ENCODE measurements at places on chromosomes 4 and X.

GRCh38 chr4:156790866-156791265, 180.7 kb downstream of the PDGFC start:
- DNase-seq = no peak

GRCh38 chrX:153722704-153723350, 1.4 kb downstream of the BCAP31 start:
- DNase-seq = no peak

DNA sequence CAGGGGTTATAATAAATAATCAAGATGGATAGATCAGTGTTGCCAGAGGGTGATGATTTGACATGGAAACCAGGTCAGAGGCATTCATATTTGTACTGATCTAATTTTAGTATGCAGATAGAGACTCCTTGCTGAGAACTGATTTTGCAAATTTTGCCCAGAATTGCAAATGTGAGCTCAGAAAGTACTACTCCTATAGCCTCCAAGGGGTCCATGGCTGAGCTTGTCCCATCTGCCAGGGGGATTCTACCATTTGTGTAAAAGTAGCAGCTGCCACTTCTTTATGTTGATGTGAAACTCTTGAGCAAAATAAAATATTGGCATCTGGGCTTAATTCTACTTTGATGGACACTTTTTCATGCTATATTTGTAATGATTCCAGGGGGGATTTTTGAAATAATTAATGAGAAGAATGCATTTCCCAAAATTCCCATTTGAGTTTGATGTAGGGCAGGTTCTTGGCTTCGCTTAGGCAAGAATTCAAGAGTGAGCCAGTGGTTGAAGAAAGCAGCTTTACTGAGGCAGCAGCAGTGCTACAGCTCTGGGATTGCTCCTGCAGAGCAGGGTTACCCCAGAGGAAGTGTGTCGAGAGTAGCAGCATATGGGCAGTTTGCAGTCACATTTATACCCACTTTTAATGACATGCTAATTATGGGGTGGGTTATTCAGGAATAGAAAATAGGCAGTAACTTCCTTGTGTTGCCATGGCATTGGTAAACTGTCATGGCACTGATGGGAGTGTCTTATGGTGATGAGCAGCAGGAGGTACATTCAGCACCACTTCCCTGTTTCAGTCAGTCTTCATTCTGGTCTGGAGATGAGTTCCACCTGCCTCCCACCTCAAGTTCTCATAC, 38.7 kb upstream of the DCLK2 start:
- no peak for DNase-seq

GRCh38 chrX:1165535-1166196, 46.8 kb downstream of the CRLF2 start:
- no peak for DNase-seq

DNA sequence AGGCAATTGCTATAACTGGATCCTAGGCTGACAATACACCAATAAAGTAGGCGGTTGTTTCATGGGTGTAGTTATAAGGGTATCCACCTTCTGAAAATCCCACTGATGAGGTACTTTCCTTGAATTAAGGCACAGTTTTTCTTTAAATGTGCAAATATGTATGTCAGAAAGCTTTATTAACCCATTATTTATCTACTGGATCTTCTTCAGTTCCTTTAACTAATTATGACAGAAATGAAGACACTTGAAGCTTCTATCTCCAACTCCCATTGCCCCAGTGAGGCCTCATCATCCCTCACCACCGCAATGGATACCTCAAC, 159.6 kb upstream of the KLF3 start:
- DNase-seq = no peak

DNA sequence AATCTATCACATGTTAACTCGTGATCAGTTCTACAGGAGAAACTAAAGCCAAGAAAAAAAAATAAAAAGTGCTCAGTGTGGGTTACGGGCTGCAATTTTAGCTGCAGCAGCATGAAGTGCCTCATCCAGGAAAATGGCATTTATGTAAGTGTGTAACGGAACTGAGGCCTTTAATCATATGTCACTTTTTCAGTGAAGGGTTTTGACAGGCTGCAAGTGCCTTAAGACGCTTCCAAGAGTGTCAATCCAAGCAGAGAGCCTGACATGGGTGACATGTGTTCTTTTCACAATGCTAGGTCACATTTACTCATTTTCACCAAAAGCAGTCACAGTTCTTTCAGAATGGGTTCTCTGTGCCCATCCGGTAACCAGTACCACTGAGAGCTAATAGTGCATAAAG, 604.6 kb downstream of the RAB28 start:
- DNase-seq = no peak

GRCh38 chrX:819684-820083, 189.1 kb downstream of the SHOX start:
- no peak for DNase-seq

DNA sequence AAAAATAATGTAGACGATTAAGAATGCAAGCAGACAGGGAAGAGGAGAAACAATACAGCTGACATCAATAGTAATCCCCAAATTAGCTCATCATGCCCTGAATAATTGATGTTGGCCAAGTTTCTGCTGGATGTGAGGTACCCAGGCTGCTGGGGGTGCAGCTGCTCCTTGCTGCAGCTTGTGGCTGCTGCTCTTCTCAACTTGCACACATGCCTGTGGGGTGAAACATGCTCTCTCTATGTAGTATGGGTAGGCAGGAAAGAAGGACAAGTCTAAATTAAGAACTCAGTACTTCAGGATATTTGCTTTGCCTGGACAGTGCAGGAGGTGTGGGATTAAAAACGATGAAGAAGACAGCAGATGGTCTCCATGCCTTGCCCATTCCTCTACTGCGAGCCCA, 16.7 kb downstream of the EDA2R start:
- DNase-seq = no peak

GRCh38 chrX:2284133-2284532, 216.6 kb downstream of the DHRSX start:
- DNase-seq = no peak

DNA sequence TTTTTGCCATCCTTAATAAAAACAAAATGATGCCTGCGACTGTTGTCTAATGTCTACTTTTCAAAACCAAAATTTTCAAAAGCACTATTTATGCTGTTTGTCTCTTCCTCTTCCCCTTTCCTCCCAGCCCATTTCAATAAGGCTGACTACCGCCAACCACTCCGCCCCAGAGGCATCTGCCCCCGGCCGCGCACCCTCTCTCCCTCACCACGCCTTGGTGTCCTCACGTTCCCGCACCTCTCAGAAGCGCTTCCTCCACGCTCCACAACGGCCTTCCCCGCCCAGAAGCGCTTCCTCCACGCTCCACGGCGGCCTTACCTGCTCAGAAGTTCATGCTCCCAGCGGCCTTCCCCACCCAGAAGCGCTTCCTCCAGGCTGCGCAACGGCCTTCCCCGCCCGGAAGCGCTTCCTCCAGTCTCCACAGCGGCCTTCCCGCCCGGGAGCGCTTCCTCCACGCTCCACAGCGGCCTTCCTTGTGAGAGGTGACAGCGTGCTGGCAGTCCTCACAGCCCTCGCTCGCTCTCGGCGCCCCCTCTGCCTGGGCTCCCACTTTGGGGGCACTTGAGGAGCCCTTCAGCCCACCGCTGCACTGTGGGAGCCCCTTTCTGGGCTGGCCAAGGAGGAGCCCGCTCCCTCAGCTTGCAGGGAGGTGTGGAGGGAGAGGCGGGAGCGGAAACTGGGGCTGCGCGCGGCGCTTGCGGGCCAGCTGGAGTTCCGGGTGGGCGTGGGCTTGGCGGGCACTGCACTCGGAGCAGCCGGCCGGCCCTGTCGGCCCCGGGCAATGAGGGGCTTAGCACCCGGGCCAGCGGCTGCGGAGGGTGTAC, 490.4 kb upstream of the ZFP42 start:
- DNase-seq = no peak

DNA sequence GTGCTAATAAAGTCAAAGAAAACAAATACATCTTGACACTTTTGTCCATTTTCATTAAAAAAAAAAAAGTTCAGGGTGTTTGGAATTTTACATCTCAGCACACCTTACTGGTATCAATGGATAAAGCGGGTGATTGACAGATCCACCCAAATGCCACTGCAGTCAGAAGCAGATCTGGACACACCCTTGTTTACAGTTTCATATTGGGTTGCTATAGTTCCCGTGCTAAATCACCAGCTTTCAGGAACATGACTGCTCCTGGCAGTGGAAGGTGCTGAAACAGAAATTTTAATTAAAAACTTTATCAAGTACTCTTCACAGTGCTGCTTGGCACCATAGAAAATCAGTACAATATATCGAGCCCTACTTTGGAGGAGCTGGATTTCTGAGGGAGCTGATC, 116.3 kb downstream of the STOX2 start:
- peak; percentile 9 for DNase-seq

DNA sequence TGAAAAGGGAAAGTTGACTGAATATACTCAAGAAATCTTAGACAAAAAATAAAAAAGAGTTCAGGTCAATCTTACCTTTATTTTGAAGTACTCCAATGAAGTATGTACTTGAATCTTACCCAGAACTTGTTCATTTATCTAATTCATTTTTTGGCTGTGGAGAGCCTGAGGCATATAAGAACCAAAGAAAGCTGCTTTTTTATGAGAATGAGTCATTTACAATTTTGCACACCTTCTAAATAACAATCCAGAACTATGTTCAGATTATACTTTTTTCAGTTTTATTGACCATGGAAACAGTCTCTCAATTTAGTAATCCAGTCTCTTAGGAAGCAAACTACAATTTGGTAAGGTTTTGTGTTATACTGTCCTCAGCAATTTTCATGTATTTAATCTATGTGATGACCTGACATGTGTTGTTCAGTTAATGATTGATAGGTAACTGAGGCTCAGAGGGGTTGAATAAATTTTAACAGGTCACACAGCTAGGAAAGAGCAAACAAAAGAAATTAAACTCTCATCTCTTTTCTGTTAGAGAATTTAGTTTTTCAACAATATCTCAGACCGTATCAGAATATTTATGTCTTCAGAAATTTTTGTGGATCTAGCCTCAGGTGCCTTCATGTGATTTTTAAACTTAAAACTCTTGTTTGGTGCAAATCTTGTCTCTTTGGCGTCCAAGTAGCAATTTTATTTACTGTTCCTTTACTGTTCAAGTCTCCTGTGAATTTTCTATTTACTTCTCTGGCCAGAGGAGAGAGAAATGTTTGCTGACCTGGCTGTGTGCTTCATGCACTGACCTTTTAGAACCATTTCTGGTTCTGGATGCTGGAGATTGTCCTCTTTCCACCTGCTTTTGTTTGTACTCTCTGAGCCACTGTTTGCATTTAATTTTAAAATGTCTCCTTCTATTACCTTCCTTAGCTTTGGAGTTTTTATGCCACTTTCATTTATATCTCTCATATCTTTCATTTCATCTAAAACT, 1453.4 kb downstream of the STIM2 start:
- DNase-seq = no peak

DNA sequence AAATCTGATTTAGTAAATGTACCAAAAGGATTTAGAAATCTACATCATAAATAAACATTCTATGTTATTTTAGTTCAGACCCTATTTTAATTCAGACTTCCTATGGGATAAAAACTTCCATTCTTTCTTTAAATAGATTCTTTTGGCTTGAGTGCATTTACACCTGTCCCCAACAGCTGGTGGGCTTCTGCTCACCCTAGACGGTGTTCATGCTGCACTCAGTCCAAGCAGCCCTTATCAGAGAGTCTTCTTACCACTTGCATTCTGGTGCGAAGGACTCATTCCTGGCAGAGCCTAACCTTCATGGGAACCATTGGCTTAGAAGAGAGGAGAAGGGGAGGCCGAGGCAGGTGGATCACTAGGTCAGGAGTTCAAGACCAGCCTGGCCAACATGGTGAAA, 57.3 kb downstream of the NPNT start:
- DNase-seq = no peak

GRCh38 chr4:123259676-123260646, 136.6 kb upstream of the SPRY1 start:
- no peak for DNase-seq

DNA sequence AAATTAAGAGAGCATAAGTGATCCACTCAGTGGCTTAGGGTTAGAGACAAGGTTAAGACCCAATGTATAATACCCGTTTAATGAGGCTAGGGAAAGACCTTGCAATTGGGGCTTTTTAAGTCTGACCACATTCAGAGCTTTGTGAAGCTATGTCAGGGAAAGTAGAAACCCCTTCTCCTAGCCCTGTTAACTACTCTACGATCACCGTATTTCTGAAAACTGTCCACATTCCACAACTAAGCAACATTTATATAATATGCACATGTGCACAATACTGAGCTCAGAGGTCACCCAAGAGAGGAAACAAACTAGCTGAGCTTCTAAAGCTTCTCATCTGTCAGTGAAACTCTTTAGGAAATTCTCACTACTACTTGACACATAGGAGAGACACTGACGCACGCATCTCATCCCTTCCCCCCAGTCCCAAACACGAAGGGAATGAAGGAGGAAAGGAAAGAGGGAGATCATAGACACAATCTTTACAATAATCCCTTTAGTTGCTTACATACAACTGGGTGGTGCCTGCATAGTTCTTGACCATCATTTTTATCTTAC, 56.2 kb downstream of the METTL14 start:
- DNase-seq = no peak

DNA sequence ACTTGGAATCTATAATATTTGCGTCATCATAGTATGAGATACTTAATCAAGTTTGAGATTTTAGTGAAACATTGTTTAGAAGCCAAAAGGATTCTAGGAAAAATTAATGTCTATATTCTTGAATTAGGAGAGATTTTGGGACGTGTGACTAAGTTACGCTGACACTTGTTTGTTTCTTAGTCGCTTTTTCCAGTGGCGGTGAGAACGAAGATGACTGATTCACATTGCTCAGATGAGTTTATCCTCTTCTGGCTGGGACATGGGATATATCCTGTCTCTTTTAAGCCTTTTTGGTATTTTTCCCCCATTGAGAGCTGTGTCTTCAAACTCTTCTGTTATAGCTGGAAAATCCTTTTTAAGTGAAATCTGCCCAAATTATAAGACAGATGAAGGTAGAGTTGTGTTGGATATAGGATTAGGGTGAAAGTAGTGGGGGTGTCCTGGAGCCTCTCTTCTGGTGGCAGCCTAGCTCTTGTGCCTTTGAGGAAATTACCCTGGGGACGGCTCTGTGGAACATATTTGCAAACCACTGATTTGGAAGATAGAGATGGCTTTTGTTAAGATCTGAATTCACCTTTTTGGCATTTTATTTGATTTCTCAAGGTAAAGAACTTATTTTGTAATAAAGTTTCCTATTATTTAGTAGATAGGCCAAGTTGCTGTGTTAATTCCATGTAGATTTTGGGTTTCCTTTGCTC, 49.7 kb downstream of the HTT start:
- no peak for DNase-seq

GRCh38 chr4:53608649-53609048, 17.4 kb upstream of the LNX1 start:
- no peak for DNase-seq

DNA sequence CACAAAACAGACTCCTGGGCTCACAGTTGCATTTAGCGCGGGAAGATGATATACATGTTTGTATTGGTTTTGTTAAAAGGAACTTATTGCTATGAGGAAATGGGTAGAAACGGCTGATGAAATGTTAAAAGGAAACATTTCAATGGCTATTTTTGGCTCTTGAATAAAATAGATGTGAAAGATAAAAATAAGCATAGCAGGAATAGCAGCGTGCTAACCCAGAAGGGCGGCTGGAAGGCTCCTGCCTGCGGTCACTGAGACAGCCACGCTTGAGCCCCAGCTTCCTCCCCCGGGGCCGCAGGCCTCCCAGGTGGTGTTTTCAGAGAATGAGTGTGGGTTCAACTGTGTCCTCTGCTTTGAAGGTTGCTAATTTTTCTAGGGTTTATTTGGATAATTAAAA, 35.0 kb upstream of the CLCN4 start:
- no peak for DNase-seq

GRCh38 chr4:183347566-183347965, 25.3 kb upstream of the CLDN24 start:
- DNase-seq = no peak

All from hematopoietic multipotent progenitor cell treated with erythropoietin and hydrocortisone succinate and interleukin-3 and kit ligand, for 17 days (in vitro differentiated cells).